ENCODE measurements at places on chromosomes 12 and 14.

DNA sequence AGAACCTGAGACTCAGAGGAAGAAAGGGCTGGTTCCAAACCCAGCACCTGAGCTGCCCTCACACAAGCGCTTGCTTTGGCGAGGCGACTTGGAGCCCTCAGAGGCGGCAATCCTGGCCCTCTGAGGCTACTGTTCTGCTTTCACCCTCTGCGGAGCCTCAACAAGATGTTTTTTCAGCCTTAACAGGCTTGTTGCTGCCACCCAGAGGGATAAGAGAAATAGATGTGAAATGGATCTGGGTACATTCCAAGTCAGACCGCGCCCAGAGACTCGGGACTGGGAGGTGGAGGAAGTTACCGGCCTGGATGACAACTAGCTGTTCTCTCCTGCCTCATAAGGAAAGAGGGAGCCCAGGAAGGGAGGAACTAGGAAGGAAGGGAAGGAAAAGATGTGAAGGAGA lies 89.6 kb downstream of the TTC7B start:
- no peak for DNase-seq

DNA sequence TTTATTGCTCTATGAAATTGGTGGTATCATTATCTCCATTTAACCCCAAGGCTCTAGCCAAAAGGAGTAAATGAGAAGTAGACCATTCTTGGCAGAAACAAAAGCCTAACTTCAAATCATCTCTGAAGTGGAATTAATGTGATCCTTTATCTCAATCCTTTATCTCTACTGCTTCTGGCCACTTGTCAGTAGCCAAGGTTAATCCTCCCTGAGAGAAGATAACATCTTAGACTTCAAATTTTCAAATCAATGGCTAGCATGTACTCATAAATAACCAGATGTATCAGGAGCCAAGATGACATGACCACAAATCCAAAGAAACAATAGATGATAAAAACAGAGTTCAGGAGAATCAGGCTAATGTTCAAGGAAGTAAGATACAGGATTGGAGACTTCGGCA lies 123.1 kb upstream of the RASSF8 start:
- DNase-seq = no peak

DNA sequence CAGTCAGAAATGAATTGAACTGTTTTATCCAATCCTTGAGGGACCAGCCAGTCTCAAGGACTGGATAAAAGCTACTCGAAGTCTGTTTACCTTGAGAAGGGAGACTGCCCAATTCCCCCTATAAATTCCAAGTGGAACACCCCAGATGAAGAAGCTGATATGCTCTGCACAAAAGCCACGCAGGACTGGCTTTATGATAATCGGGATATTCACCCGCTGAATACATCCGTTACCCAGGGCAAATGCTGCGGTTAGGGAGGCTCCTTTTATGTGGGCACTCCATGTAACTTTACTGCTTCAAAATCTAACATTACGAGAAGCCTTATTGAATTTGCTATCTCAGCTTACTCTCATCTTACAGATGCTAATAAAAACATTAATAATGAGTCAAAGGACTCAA lies 119.1 kb downstream of the DENND5B start:
- DNase-seq = no peak

- no peak for DNase-seq
Observed at GRCh38 chr12:90791445-90791844, 163.5 kb downstream of the CCER1 start.

GRCh38 chr14:31362746-31363145 lies 57.6 kb downstream of the HEATR5A start:
- DNase-seq = no peak

- DNase-seq = no peak
Observed at GRCh38 chr14:50272498-50272897, 39.5 kb downstream of the L2HGDH start.

DNA sequence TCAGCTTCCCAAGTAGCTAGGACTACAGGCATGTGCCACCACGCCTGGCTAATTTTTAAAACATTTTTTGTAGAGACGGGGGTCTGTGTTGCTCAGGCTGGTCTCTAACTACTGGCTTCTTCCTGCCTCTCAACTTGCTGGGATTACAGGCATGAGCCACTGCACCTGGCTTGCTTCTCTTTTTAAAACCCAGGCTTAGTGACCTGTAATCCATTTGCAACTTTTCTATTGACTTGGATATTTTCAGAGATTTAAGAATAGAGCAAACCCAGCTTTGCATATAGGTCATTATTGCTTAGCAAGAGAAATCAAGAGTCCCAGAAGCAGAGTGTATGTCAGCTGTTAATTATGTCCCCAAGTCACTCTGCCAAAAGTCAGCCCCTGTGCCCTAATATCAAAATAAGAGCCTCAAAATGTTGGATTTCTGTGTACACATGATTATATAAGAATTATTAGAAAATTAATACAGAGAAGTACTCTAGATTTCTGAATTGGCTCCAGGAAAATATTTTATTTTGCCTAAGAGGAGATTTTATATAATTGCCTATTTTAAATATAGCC lies 24.9 kb downstream of the TCP11L2 start:
- no peak for DNase-seq

DNA sequence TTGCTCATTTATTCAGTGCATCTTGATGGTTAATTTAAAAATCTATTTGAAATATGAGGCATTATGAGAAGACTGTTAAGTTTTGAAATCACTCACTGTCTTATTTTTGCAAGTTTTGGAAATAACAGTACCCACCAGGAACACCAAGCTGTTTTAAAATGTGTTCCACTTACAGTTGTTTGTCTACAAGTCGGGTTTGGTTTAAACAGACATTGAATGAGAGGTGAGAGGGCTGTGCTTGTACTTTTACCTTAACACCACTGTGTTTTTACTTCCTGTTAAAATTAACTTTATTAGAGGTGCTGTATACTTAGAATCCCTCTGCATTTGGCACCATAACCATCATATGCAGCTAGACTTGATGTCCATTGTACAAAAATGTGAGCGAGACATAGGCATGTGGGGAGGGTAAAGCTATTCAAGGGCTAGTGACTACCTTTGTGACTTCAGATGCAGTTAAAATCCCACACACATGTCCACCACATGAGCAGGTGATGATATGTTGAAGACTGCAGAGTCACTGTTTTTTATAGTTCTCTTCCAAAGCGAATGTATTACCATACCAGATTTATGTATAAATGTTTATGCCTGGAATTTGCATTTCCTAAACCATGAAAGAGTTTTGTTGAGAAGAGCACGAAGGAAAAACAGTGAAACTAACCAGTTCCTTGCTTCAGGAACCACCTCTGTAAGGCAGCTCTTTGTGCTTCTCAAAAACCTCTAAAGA lies 12.9 kb downstream of the ELK3 start:
- no peak for DNase-seq

- DNase-seq = no peak
Observed at GRCh38 chr12:88642675-88643431, 62.6 kb upstream of the KITLG start.

DNA sequence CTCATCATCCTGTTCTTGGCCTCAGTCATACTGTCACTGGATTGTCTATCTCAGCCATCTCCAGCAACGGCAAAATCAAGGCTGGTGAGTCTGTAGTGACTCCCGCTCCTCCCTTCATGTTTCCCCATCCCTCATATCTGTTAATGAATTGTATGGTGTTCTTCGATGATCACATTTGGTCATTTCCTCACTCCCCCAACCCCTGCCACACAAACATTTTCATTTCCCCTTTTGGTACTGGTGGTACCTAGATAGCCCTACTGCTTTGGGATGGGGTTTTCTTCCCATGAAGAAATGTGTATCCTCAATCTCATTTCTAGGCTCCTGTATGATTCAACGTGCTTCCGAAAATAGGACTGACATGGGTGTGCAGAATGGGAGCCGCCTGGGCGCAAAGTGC lies 2.7 kb upstream of the KLHL33 start:
- no peak for DNase-seq

GRCh38 chr14:36785511-36785910 lies 123.9 kb downstream of the PAX9 start:
- no peak for DNase-seq

DNA sequence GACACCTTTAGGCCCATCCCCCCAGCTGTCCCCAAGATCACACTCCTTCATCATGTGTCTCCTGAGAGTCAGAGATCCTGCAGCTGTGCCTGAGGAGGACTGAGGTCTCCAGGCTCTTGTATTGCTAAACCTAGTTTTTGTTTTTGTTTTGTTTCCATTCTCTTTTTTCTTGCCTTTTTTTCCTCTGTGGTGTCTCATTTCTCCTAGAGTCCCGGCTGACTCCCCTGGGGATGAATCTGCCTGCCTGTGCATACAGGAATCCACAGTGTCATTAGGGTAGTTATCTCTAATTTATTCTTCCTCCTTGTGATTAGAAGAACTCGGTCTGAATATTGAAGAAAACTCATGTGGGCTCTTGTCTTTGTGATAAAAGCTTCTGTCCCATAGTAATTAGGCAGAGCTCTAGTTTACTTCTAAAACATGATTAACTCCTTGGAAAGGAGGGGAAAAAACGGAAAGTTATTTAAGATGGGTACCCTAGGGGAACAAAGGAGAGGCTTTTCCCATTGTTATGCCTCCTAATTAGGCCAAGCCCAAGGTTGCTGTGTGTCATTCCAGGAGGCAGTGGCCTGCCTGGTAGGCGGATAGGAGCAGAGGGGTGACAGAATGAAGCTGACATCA lies 343.2 kb downstream of the ZFP36L1 start:
- no peak for DNase-seq

DNA sequence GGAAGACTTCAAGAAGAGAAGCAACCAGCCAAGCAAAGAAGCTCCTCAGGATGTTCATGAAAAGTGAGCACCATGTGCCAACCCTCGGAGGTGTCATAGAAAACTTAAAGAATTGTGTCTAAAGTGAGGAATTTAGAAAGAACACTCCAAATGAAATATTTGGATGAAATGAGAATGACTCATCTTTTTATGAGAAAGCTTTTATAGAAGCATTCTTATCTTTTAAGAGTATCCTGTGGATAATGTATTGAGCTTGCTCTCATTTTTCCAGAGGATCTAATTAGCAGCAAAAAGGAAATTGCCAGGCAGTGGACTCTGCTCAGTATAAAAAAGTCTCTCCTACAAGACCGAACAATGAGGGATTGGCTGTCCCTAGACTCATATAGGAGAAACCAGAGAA lies 454.9 kb downstream of the LRIG3 start:
- no peak for DNase-seq

DNA sequence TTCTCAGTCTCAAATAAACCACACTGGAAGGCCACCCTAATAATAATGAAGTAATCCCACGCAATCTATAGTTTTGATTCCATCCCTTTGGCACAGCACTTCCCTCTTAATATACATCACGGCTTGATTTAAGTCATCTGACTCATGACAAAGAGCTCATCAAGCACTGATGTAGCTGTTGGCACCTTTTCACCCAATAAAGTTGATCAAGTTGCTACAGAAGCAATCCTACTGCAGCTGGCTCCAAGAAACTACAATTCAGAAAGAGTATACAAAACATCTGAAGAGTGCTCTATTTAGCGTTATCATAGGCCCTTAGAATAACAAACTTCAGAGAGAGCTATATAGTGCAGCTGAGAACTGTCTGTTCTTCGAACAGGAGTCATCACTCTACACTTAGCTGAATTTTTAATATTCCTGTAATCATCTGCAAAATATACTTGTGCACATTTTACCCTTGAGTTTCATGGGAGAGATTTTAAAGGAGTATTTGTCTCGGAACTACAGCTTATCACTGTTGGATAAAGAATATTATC lies 94.9 kb downstream of the OSBPL8 start:
- DNase-seq = no peak

DNA sequence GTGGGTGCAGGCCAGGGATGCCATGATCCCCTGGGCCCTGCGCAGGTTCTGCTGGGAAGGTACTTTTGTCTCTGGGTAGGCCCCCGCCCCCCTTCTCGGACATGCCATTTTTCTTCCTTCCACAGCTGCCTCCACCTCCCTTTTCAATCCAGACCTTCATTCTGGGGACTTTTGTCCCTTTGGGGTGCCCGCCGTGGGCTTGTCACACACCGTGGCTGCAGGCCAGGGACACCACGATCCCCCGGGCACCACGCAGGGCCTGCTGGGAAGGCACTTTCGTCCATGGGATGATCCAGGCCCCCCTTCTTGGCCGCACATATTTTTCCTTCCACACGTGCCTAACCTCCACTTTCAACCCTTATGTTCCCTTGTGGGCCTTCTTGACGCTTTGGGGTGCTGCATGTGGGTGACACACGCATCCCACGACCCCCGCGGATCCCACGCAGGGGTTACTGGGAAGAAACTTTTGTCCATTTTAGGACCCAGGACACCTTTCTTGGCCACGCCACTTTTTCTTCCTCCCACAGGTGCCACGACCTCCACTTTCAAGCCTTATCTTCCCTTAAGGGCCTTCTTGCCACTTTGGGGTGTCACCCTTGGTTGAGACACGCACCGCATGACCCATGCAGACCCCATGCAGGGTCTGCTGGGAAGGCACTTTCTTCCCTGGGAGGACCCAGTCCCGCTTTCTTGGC lies 272.5 kb downstream of the ALG10 start:
- DNase-seq = no peak

GRCh38 chr14:68685419-68686204 lies 107.3 kb downstream of the ZFP36L1 start:
- peak; percentile 85 for DNase-seq

- no peak for DNase-seq
Observed at GRCh38 chr14:68729556-68729955, 63.3 kb downstream of the ZFP36L1 start.

- no peak for DNase-seq
Observed at GRCh38 chr12:108333898-108334699, 5.0 kb downstream of the CMKLR1 start.

GRCh38 chr12:5708371-5708770 lies 236.7 kb downstream of the ANO2 start:
- no peak for DNase-seq

GRCh38 chr14:100618318-100618693 lies 31.1 kb upstream of the BEGAIN start:
- DNase-seq = no peak

GRCh38 chr14:38790916-38791315 lies 312.1 kb downstream of the SEC23A start:
- DNase-seq = no peak

Data from activated gamma-delta T cell treated with Interleukin-2 at 50 U/mL for 16 hours (primary cell).